ENCODE measurements at places on chromosomes 11 and 22.

GRCh38 chr11:96306933-96307775 is 35.8 kb downstream of the MAML2 start:
- no peak for DNase-seq

GRCh38 chr22:48644108-48644507 is 1183.6 kb downstream of the BRD1 start:
- DNase-seq, result no peak

DNA sequence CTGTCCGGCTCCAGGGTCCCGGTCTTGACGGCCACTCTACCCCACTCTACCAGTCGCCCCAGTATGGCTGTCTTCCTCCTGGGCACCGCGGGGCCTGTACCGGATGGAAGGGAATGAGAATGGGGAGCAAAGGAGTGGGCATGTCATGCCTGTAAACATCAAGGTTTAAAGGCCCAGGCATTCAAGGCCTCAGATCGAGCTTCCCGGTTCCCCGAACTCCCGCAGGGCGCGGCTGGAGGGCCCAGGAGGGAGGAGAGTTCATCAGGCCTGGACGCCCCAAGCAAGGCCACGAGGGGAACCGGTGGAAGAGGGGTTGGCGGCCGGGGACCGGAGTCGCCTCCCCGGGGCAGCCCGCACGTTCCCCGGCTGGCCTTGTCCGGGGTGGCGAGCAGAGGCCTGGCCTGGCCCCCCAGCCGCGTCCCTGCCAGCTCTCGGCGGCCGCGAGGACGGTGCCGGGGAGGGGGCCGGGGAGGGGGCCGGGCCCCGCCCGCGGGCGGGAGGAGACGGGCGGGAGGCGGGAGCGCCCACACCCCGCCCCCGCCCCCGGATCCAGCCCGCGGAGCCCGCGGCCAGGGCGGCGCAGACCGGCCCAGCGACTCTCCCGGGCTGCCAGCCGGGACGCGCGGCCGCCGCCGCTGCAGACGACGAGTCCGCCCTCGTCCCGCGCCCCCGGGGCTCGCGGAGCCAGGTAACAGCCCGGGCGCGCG is at the start of gene CDC42EP1:
Gene CDC42EP1, plus strand, starts transcription at position 580 of the 707 bp plus-strand sequence. CDS start 5,870 bp downstream, outside the sequence.
- DNase-seq, result no peak

DNA sequence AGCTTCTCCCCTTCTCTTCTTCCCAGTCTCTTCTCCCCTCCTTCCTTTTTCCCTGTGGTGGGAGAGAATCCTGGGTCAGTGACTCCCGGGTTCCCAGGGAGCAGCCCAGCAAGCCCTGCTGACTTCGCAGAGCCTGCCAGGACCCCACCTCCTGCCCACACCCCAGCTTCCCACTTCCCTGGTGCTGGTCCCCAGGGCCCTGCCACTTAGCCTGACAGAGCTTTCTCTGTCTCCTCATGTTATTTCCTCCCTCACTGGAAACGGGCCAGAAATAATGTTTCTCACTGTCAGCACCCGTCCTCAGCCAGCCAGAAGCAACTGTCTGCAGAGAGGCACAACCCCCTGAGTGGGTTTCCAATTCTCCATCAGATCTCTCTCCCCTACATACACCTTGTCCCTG is 27.1 kb downstream of the C11orf96 start:
- no peak for DNase-seq

- DNase-seq, result no peak
Measured at GRCh38 chr11:105907319-105907718, 114.7 kb downstream of the MSANTD4 start.

GRCh38 chr11:36123336-36124101 is 165.7 kb downstream of the COMMD9 start:
- no peak for DNase-seq

DNA sequence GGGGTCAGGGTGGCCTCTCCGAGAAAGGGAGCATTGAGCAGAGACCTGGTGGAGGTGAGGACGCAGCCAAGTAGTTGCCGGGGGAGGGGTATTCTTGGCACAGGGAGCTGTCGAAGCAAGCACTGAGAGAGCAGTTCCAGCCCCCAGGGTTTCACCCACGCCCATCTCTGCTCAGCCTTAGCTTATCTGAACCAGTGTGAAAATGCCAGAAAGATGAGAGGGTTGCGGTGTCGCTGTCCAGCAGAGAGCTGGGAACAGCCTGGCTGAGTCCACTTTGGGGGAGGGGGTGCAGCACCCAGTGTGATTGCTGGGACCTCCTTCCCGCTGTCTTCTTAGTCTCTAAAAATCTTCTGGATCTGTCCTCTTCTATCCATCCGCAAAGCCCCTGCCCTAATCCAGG is 123.3 kb upstream of the TBCEL start:
- DNase-seq, result no peak

- DNase-seq, result no peak
Measured at GRCh38 chr11:63698976-63699733, 17.9 kb downstream of the RTN3 start.

DNA sequence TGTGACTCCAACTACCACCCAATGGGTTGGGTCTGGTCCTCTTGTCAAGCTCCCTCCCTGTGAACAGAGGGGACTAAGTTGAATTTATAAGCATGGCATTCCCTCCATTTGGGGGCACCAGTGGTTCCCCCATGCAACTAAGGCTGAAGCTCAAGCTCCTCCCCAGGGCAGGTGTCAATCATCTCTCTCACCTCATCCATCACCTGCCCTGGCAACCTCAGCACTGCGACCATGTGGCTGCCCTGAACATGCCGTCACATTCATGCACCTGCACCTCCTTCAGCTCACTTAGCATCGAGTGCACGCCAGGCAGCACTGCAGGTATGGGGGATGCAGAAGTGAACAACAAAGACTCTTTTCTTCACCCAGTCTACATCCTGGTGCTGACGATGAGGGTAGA is 799.3 kb downstream of the TBC1D22A start:
- DNase-seq, result peak; percentile 17

- DNase-seq, result no peak
Measured at GRCh38 chr11:94521684-94522083, 9.4 kb downstream of the C11orf97 start.

DNA sequence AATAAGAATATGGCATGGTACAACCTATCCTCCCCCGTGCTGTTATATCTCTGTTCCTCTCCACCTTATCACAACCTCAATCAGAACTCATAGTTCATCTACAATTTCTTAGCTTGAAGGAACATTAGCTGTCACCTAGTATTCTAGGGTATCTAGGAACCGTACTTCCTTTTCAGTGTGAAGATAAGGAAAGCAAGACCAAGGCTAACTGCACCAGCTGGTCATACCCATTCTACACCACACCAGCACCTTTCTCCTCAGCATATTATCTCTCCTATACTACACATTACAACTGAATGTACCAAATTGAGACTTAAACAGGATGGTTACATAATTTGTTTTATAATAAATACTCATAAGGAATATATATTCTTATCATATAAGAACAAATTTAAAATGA is 73.1 kb downstream of the ARHGAP32 start:
- no peak for DNase-seq

DNA sequence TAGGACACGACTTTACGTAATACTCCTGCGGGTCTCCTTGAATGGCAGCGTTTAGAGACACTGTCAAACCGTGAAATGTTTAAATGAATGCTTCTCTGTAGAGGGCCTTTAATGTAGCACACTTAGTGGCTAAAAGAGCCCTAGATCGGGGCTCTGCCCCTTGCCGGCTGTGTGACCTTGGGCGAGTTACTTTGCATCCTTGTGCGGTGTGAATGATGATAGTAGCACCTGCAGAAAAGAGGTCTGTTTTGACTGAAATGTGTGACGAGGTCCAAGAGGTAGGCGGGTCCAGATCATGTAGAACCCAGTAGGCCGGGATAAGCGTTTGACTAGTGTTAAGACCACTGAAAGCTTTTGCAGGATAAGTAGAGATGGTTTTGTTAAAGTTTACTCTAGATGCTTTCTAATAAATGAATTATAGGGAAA is 866 bp downstream of the MED17 start:
- no peak for DNase-seq

DNA sequence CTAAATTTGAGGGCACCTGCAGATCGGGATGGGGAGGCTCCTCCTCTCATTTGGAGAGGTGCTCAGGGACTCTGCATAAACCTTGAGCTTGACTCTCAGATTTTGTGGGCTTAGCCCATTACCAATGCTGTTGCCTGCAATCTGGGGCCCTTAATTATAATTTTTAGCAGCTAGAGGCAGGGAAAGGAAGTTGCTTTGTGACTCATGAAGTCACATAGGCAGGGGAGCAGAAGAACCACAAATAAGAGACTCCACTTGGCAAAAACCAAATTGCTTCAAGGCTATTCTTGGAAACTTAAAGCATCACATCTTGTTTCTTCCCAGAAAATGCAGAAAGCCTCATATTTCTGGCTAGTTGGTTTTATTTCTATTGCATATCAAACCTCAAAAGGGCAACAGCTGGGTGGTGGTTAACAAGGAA is 46.9 kb downstream of the MICAL2 start:
- DNase-seq, result no peak

- DNase-seq, result no peak
Measured at GRCh38 chr11:34175284-34176019, 70.0 kb downstream of the NAT10 start.

- peak; percentile 67 for DNase-seq
Measured at GRCh38 chr11:11155962-11156815, 196.9 kb downstream of the CSNK2A3 start.

DNA sequence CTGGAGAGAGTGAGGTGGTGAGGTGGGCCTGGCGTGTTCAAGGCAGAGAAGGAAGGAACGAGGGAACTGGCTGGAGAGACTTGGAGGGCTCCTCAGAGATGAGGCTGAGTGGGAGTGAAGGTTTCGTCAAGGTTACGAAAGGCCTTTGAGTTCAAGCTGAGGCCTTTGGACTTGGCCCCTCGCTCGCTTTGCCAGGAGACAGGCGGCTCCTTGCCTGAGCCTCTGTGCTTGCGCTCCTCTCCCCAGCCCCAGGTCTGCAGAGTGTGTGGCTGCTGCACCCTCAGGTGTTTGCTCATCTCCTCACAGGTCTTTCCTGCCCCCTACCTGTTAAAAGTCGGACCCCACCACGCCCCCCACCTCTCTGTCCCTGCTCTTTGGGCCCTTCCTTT is 91.6 kb downstream of the ATXN10 start:
- no peak for DNase-seq

DNA sequence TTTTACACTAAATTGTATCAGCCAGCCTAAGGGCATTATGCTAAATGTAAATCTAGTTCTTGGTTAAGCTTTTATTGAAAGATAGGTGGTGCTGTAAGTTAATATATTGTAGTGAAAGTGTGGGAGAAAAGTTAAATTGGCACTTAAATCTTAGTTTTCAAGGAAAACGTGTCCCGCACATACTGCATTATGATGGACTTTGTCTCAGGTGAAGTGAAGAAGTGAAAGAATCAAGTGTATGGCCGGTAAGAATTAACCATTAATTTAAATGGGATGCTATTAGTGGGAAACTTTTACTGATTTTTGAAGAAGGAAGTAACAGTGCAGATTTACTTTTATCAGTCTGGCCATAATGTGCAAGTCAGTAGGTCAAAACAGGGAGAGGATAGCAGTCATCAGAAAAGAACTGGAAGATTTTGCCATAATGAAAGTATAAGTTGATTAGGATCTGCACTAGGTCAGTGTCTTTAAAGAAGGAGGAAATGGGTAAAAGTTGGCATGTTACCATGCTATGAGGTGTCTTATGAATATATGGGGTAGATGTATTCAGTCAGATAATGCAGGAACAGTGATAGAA is 81.6 kb downstream of the PDHX start:
- DNase-seq, result no peak

GRCh38 chr11:110430267-110431050 is 711 bp downstream of the FDX1 start:
- peak; percentile 75 for DNase-seq

GRCh38 chr11:61782299-61782698 is 10.1 kb downstream of the TMEM258 start:
- no peak for DNase-seq

DNA sequence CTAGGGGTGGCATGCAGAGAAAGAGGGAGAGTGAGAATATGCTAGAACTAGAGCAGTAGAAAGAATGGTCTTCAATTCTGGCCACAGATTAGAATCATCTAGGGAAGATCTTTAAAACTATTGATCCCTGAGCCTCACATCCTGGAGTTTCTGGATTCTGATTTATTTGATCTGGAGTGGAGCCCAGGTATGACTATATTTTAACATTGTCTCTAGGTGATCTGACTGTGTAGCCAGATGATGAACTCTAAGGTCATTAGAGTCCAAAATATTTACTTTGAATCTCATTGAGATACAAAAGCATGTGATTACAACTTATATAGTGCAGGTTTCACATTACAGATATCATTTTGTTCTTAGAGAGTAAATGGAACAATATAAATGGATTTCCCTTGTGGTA is 79.7 kb downstream of the FDX1 start:
- DNase-seq, result no peak

- DNase-seq, result no peak
Measured at GRCh38 chr11:131598305-131598704, 227.9 kb downstream of the NTM start.

- no peak for DNase-seq
Measured at GRCh38 chr11:119723952-119724325, 5.1 kb downstream of the NECTIN1 start.

DNA sequence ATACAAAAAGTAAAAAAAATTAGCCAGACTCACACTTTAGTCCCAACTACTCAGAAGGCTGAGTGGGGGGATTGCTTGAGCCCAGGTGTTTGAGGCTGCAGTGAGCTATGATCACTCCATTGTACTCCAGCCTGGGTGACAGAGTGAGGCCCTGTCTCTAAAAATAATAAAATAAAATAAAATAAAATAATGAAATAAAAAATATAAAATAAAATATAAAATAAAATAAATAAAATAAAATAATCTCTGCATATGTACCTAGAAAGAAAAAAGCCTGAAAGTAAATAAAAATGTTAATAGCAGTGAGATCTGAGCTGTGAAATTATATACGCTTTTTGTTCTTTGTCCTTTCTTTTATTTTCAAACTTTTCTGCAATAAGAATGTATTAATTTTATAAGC is 17.1 kb upstream of the LRP5 start:
- DNase-seq, result no peak

DNA sequence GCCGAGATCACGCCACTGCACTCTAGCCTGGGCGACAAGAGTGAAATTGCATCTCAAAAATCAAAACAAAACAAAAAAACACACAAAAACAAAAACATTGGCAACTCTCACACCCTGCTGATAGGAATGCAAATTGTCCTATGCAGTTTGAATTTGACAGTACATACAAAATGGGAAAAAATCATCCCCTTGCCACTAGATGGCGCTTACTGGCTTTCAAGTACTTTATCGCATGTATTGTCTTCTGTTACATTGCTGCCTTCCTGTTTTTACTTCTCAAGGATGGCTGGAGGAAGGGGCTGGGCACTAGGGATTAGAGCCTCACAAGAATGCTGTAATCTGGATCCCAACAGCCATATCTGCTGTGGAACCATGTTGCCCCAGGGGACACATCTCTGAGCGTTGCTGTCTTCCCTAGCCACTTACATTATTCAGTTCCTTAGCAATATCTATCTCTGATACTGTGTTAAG is 59.4 kb upstream of the A4GALT start:
- peak; percentile 69 for DNase-seq

GRCh38 chr11:122068141-122068540 is 47.9 kb downstream of the BLID start:
- no peak for DNase-seq

DNA sequence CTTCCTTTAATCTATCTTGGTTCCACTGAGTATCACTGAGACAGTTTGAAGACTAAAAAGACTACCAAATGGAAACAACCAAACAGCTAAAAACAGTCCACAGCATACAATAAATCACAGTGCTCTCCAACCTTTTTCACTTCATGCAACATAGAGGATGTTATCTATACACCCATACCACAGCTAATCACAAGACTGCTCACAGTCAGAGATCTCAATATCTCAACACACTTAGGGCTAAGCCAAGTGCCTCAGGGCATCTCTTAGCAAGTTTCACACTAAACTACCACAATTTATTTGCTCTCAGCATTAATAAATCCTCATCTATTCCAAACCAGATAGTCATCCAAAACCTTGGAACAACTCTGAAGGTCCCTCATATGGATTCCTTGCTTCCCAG is 129.4 kb downstream of the SBF2 start:
- no peak for DNase-seq

All from activated CD8-positive, alpha-beta memory T cell treated with anti-CD3 and anti-CD28 coated beads for 24 hours (primary cell).